Right lobe of liver (tissue), 6 donors: ENCODE measurements at places on chromosomes 3 and 15.

GRCh38 chr3:197736491-197737318 lies at the start of gene RUBCN:
Gene RUBCN, minus strand, starts transcription at chr3:197736904. Its CDS starts 185 bp downstream, at chr3:197736719.
- peak; percentile 98 for DNase-seq

GRCh38 chr3:28601291-28601690 lies 252.7 kb upstream of the AZI2 start:
- no peak for DNase-seq

GRCh38 chr15:69798481-69799250 lies 299.1 kb downstream of the TLE3 start:
- no peak for DNase-seq

- no peak for DNase-seq
Measured at GRCh38 chr3:713947-714620, 378.7 kb upstream of the CNTN6 start.
